ENCODE measurements at places on chromosomes 5 and 9.

DNA sequence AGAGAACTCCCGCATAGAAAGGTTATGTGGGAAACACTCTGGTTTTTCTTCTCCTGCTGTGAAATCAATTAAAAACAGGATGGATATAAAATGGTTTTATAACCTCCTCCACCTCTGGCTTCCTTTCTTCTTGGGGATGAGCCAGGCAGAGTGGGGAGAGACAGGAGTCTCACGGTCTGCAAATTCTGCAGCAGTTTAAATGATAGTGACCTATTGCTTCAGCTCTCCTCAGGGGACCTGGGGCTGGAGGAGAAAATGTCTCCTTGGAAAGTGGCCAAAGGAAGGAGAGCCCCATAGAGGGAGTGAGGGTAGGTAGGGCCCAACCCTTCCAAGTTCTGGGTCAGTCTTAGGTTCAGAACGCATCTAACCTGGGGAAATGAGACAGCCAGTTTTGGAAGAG, 118.8 kb downstream of the MTX3 start:
- DNase-seq, result no peak

- DNase-seq, result no peak
Measured at GRCh38 chr9:101791938-101792337, 53.5 kb upstream of the GRIN3A start.

- DNase-seq, result no peak
Measured at GRCh38 chr5:139812836-139813805, 17.5 kb downstream of the PSD2 start.

GRCh38 chr5:122683631-122684030, 91.2 kb upstream of the SNX2 start:
- DNase-seq, result no peak

DNA sequence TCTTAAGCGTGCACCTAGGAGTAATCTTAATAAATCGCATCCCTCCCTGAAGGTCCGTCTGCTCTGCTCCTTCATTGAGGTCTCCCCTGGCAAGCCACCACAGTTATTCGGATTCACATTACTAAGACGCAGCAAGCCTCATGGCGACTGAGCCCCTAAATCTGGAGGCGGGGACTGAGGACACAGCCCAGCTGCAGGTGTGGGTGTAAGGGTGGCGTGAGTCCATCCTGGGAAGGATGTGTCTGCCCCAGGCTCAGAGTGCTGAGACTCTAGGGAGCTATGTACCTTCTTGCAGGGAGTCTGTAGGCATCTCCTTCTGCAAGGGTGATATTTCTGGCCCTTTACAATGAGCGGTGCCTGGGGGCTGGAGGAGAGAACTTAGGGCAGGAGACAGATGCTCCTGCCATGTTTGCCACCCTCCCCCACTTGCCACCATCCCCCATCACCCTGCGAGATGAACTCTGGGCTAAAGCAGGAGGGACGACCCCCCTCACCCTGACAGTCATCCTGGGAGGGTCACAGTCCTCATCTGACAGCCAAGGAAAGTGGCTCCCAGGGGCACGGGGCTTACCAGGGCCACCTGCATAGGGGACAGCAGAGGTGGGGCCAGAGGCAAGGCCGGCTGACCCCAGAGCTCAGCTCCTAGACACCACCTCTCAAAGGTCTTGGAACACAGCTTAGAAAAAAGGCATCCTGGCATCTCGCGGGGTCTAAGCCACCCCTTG, 76.4 kb upstream of the FCN1 start:
- no peak for DNase-seq

DNA sequence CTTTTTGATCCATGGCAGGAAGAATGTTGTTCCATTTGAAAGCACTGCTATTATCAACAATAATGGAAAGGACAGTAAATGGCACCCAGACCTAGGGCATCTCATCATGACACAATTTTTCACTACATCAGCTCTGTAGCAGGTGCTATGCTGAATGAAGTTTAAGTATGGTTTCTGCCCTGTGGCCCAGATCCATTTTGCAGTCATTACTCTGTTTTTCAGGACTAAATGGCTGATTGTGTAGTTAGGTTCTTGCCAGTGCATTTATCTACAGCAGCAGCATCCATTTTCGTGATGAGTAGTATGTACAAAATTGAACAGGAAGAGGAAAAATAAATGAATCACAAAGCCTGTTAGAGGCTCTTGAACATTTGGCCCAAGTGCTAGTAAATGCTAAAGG, 270.5 kb upstream of the CD180 start:
- DNase-seq, result no peak

- DNase-seq, result peak; percentile 82
Measured at GRCh38 chr5:177303121-177303924, at the start of the genes PRELID1 and RAB24. TSS of gene PRELID1 (plus strand) at chr5:177303799. CDS start at chr5:177303986, 187 bp downstream. TSS of gene RAB24 (minus strand) at chr5:177303719. CDS start at chr5:177303288, 431 bp downstream.

GRCh38 chr5:42720251-42720650, 36.4 kb upstream of the CCDC152 start:
- DNase-seq, result no peak

DNA sequence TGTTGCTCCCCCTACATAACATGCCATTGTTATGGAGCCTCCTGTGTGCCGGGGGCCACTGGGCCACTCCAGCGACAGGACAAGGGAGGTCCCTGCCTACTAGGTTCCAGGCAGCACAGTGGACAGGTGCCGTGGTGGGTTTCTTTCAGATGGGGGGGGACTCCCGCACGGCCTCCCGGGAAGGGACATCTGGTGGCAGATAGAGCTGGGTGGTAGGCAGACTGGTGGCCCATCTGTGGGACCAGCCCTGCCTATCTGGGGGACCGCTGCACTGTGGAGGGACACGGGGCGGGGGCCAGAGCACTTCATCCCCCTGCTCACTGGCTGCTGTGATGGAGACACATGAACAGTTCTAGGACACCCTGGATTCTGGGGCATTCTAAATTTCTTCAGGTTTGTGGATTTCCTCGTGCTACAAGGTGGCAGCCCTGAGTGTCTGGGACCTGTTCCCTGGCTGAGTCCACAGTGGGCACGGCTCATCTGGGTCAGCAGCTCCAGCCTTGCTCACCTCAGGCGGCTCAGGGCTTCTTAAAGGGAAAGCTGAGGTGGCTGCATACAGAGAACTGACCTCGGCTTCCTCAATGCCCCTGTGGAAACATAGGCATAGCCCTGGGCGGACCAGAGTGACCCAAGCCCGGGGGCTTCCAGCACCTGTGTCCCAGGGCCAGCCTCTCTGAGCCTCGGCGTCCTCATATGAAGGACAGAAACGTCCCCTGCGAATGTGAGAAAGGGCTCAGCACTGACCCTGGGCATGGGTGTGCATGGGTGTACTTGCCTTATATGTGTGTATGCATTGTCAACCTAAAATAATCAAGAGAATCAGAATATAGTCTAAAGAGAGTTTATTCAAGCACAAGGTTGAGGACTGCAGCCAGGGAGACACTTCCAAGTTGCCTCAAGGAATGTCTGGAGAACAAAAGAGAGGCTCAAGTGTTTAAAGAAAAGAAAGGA, 22.5 kb downstream of the FGD3 start:
- no peak for DNase-seq

GRCh38 chr5:54882841-54883240, 102.6 kb downstream of the ESM1 start:
- no peak for DNase-seq

DNA sequence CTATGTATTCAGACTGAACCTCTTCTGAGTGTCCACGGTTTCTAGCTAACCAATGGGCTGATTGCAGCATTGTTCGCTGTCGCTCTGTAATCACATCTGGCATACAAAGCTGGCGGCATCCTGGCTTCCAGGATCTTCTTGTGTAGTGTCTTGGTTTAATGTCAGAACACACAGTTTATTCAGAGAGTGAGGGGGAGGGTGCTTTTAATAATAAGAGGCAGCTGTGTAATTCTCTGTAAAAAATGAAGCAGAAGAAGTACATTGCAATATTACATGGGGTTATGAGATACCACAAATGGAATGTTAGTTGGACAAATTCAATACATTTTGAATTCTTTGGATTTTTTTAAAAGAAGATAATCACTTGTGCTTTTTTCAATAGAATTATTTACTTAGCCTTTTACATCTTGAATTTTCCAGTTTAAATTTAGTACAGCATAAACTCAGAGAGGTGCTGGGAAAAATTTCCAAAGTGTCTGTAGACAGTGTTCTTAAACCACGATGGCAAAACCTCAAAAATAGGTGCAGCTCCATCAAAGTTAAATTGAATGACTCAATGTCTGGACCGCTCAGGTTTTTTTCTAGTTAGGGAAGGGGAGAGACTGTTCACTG, 206.0 kb downstream of the PCSK1 start:
- DNase-seq, result no peak

GRCh38 chr5:55671975-55672374, 40.1 kb downstream of the SLC38A9 start:
- no peak for DNase-seq

GRCh38 chr9:12413986-12414385, 279.2 kb upstream of the TYRP1 start:
- DNase-seq, result no peak

DNA sequence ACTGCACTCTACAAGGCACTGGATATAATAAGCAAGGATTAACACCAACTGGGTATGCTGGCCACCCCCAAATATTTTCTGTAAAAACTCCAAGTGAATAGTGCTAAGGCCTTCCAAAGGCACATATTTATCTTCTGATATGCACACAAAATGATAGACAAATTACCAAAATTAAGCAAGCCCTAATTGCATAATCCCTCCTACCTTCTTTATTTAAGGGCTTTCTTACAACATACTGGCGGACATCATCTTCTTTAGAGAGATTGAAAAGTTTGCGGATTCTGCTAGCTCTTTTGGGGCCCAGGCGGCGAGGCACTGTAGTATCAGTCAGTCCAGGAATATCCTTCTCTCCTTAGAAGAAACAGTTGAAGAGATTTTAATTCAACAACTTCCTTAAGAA, 1.9 kb downstream of the RPS6 start:
- DNase-seq, result no peak

- DNase-seq, result no peak
Measured at GRCh38 chr5:138666226-138666742, 86.9 kb upstream of the CTNNA1 start.

- no peak for DNase-seq
Measured at GRCh38 chr5:131379723-131380122, 115.9 kb downstream of the CDC42SE2 start.

- DNase-seq, result no peak
Measured at GRCh38 chr5:80319702-80320101, at the start of gene SPZ1. TSS of gene SPZ1 (plus strand) at chr5:80320002. CDS start at chr5:80320216, 214 bp downstream.

- DNase-seq, result no peak
Measured at GRCh38 chr5:54996466-54996865, 11.1 kb upstream of the ESM1 start.

DNA sequence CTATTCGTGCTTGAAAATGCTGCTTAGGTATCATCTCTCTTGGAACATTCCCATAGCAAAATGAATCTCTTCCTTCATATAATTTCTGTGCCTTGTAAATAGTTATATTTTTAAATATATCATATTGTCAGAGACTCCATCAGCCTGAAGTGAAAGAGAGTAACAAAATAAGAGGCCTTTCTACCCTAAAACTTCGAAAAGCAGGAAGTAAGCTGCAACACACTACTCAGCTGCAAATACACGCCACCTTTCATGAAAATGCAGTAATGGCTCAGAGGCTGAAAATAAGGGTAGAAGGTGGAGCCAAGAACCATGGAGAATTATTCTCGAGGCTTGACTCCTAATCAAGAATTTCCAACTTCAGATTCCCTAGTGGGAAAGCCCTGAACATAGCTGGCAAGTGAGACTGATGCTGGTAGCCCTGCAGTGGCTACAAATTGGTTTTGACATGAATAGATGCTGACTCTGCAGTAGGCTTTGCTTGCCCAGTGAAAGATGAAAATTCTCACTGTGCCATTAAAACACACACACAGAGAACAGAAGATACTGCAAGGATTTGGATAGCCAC, 30.2 kb upstream of the PTGER4 start:
- no peak for DNase-seq

DNA sequence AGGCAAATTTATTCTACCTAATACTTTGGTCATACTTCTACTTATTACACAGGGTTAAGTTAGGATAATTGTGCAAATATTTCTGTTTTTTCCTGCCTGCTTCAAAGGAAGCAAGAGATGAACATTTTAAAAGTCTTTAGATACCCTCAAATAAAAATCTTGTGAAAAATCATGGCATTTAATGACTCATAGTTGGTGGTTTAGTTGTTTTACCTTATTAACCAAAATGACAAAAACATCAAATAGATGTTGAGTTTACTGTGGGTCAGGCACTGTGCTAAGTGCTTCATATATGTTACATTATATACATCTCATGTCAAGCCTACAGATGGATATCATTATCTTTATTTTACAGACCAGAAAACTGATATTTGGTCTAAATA, 54.4 kb downstream of the ZNF474 start:
- no peak for DNase-seq

DNA sequence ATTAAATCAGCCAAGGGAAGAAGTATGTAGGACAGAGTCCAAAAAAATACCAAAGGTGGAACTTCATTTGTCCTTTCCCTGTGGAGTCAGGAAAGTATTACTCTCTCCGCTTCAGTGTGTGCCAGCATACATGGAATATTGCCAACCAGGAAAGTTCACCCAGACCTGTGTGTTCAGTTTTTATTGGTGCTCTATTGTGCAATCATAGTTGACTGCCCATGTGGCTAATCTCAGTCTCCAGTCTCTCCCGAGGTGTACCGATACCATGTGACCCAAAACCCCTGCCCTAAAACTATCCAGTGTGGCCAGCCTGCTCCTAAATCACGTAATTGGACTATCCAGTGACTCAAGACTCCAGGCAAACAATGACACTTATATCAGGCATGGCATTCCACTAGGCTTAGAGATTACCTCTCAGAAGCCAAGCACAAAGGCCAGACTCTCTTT, 38.8 kb downstream of the NFX1 start:
- no peak for DNase-seq

DNA sequence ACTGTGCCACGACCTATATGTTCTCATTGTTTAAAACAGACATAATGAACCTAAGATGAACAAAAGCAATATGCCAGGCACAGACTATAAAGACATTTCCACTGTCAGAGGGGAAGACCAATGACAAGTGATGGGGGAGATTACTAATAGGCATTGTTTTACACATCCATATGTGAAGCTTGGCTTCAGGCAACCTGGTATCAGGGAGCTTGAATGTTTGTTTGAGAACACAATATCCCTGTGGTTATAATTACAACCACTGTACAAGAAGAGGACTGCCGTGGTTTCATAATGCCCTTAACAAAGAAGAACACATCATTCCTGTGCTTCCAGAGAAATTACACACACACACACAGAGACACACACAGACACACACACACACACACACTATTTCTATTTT, 385.7 kb downstream of the BNC2 start:
- DNase-seq, result no peak

DNA sequence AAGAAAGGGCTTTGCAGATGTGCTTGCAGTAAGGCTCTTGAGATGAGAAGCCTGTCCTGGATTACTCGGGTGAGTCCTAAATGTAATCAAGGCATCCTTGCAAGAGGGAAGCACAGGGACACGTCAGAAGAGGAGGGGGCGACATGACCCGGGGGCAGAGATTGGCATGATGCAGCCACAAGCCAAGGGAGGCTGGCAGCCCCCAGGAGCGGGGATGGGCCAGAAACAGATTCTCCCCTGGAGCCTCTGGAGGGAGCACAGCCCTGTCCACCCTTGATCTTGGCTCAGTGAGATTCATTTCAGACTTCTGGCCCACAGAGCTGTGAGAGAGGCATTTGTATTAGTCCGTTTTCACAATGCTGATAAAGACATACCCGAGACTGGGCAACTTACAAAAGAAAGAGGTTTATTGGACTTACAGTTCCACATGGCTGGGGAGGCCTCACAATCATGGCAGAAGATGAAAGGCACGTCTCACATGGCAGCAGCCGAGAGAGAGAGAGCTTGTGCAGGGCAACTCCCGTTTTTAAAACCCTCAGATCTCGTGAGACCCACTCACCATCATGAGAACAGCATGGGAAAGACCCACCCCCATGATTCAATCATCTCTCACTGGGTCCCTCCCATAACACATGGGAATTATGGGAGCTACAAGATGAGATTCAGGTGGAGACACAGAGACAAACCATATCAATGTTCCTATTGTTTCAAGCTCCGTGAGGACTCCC, 76.1 kb downstream of the ADAMTS2 start:
- no peak for DNase-seq

Measured in GM19239 (cell line).